ENCODE measurements at places on chromosomes 12 and 14. TPM values are rescaled to one million over a fixed set of nuclear protein-coding genes. Genes with fewer than 3 reads are reported as not detected.

DNA sequence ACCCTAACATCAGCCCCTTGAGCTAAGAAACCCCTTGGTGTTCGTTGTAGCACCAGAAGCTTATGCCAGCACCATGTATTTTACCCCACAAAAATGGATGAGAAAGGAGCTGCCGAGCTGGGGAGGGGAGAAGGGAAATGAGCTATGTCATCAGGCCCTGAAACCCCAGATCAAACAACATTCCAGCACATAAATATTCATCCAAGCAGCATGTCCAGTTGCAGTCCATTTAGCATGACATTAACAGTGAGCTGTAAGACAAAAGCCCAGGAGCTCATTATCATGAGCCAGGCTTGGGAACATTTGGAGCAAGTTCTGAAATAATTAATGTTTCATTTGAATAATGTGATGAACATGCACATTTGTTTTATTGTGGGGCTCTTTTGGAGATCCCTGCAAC, 630.1 kb upstream of the TMEM132C start:
- no peak for DNase-seq

- DNase-seq: no peak
These were observed at the start of gene ADAMTS20 for GRCh38 chr12:43551971-43552559. Gene ADAMTS20, minus strand, starts transcription at chr12:43552203. Its CDS starts 282 bp downstream, at chr12:43551921.

- no peak for DNase-seq
These were observed 5.1 kb downstream of the SLC4A8 start for GRCh38 chr12:51429700-51430099.

GRCh38 chr12:19431407-19432308, 7.6 kb upstream of the AEBP2 start:
- DNase-seq: no peak

- DNase-seq: peak; percentile 89
These were observed 9.0 kb downstream of the PITPNM2 start for GRCh38 chr12:123141615-123142517.

- DNase-seq: no peak
These were observed 5.2 kb downstream of the GPR132 start for GRCh38 chr14:105059925-105060565.

DNA sequence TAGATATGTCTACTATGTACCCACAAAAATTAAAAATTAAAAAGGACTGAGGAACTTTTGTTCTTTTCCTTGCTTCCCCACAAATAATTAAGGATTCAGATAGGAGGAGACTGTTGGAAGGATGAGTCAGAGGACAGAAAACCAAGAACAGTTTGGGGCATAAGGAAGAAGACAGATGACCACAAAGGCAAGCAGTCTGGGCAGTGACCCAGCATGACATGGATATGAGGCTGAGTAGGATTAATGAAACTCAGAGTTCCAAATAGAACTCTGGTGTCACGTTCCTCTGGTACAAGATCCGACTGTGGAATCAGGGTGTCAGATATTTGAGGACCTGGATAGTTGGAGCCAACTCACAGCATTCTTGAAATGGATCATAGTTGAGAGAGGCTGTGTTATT, 89.3 kb upstream of the SLC38A4 start:
- DNase-seq: no peak

DNA sequence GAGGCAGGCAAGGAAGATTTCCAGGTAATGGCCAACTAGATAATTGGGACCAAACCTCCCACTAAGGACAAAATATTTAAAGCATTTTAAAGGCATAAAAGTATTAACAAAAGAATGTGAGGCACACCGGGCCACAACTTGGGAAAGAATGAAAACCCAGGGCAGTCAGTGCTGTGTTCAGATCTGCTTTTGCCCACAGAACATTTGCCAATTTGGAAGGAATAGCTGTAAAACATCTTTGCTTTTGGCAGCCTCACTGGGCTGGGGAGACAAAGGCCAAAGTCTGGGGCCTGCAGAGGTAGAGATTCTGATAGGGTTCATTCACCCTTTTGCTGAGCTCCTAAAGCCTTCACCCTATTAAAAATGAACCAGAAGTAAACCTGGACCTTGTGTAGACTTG, 82.3 kb downstream of the SYNE3 start:
- no peak for DNase-seq

DNA sequence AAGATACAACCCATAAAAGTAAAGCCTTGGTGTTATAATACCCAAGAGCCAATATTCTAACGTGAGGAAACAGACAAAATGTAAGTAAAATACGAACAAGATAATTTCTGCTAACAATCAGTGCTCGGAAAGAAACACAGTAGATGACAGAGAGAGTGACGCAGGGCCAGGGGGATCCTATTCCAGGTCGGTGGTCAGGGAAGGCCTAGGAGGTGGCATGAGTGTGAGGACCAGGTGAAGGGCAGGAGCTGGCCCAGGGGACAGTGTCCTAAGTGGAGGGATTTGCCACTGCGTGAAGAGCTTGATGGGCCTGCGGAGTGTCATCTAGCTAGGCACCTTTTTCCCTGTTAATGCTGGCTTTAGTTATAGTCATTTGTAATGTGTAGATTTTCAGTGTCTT, 35.3 kb downstream of the ETV6 start:
- DNase-seq: no peak

- DNase-seq: no peak
These were observed 16.4 kb downstream of the ZNF410 start for GRCh38 chr14:73903028-73903427.

DNA sequence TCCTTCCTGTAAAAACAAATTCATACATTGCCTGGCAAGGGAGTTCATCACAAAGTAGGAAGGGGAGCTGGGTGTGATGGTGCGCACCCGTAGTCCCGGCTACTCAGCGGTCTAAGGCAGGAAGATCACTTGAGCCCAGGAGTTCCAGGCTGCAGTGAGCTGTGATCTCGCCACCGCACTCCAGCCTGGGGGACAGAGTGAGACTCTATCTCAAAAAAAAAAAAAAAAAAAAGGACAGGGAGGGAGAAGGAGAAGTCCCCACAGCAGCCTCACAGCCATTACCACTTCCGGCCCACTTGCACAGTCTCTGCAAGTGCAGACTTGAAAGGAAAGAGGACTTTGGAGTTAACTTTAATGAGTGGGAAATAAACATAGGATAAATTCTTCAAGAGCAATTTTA, 121.0 kb downstream of the FBXL14 start:
- no peak for DNase-seq

GRCh38 chr12:108289350-108290161, 49.6 kb downstream of the CMKLR1 start:
- no peak for DNase-seq

DNA sequence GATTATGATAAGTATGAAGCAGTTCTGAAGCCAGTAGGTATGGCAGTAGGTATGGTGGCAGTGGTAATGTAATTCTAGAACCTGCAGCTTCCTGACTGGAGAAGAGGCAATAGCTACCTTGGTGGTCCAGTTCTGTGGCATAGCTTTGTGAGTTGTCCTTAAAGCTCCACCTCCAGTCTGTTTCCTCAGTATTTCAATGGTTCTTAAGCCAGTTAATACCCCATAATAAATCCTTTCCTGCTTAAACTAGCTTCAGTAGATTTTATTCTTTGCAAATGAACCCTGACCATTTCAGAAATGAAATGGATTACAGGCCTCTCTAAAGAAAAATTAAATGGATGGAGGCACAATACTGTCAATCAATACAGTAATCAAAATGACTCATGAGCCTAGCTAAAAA, 117.8 kb upstream of the KRAS start:
- no peak for DNase-seq

- DNase-seq: no peak
These were observed 8.7 kb upstream of the WDR89 start for GRCh38 chr14:63650256-63650952.

The TMPRSS12 gene
- not detected for total RNA-seq

The MUCL1 gene
- total RNA-seq: not detected

The ITGB7 gene
- 2.3 TPM for total RNA-seq

The SLC5A8 gene
- not detected for total RNA-seq

The GALNT8 gene
- total RNA-seq: 1.2 TPM

The CIROP gene
- total RNA-seq: not detected

The PROX2 gene
- total RNA-seq: not detected
